ENCODE measurements at places on chromosomes 6 and 20.

DNA sequence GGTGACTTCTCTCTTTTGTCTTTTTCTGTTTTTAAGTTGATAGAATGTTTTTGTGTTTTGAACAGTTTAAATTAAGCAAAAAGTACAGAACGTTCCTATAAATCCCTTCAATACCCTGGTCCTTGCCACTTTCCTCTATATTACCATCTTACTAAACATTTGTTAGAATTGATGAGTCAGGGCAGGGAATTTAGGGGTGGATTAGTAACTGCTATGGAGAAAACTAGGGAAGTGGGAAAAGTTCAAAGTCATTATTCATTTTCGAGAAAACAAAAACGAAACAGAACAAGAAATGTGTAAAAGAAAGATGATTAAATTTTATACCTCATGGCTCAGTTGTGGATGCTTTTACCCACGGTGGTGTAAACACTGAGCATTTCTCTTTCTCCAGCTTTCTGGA is 240.4 kb upstream of the SULF2 start:
- DNase-seq, result no peak

GRCh38 chr6:89644864-89645263 is 6.3 kb upstream of the LYRM2 start:
- no peak for DNase-seq

DNA sequence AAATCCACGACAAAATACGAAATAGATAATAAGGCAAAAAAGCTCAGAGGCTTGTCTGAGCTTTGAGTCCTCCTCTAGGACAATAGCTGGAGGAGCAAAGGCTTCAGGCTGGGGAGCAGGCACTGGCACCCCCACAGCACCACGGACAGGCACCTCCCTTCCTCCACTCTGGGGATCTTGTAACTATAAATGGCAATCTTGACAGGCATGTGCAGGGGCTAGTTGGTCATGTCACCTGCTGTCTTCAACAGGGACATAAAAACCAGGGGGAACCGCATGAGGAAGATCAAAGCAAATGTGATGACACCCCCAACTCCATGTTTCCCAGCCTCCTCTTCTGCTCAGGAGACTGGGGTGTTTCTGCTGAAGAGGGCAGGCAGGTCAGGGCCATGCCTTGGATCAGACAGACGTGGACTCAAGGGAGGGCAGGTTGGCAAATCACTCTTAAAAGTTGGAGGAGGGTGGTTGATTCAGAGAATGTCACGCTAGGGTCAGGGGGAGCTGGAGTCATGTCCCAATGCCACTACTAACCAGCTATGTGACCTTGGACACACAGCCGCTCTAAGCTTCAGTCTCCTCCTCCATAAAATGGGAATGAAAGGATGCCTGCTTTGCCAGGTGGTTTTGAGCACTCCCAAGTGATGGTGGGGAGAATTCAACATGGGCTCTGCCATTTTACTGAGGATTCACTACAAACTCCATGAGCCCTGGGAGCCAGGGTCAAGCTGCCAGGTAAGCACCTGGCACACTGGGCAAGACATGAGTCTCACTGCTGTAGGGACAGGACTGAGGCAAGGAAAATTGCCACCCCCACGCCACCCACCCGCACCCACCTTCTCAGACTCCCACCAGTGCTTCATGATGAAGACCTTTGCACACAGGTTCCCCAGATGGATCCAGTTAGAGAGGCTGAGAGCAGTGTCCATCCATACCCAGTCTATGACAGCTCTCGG is 48.0 kb downstream of the NPEPL1 start:
- DNase-seq, result no peak

DNA sequence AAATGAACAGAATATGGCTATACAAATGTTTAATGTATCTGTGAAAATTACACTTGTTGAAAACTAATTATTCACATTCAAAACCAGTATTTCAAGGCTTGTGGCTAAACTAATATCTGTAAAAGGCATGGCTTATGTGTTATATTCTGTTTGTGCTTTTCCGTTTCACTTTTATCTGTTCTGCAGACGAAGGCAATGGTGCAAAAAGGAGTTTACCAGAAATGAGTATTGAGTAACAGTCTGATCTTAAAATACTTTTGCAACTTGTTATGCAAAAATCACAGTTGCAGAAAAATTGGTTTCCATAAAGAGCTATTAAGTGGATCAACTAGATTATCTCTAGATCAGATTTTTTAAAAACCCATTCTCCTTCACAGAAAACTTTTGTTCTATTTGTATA is 9.4 kb upstream of the STX11 start:
- DNase-seq, result no peak

- no peak for DNase-seq
Observed at GRCh38 chr20:1164871-1165270, 19.9 kb downstream of the TMEM74B start.

DNA sequence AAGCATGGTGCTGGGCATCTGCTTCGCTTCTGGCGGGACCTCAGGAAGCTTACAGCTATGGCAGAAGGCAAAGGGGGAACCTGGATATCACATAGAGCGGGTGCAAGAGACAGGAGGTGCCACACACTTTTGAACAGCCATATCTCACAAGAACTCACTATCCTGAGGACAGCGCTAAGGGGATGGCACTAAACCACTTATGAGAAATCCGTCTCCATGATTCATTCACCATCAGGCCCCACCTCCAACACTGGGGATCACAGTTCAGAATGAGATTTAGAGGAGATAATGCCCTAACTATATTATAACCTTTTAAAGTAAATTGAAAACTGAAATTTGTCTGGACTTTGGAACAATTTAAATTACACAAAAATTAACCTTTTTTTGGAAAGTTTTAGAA is 37.8 kb upstream of the SUMO4 start:
- no peak for DNase-seq

GRCh38 chr6:42190554-42191183 is 4.1 kb downstream of the GUCA1B start:
- DNase-seq, result no peak

DNA sequence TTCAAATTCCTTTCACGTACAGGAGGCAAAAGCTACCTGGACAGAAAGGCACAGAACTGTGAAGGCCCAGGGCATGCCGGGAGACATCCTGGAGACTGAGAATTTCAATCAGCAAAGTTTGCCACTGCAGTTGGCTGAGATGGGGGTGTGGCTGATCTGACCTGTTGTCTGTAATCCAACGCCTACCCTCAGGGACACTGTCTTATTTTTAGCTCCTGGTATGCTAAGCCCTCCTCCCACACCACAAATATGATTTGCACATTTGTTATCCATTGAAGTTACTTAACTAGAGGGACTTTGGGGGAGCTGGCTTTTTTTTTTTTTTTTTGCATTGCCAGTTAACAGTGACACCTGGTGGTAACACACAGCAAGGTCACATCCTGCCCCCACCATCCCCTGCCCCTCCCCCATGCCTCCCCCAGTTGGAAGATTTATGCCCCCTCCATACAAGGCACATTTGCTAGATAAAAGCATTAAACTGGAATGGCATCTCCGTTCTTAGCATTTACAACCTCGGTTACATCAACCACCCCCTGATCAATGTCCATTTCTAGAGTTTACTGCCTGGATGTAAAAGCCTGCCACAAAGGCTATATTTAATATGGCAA is 40.4 kb downstream of the TTI1 start:
- peak; percentile 62 for DNase-seq

GRCh38 chr6:52046456-52046855 is 41.0 kb downstream of the PKHD1 start:
- DNase-seq, result no peak

DNA sequence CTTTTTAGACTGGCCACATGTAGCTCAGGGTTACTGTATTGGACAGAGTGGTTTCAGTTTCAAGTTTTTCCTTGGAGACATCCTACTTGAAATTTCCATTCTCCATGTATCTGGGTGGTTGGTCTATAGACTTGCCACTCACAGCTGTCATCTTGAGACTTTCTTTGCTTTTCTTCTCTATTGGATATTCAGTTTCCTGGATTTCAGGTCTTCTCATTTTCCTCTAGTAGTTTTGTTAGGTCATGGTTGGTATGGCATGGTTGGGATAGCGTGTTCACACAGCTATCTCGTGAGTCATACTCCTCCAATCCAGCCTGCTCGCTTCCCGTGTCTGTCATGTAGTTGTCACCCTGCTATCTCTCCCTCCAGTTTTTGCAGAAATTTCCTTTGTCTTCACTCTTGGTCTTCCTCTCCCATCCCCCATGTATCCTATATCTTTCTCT is 48.3 kb downstream of the PTPN1 start:
- no peak for DNase-seq

DNA sequence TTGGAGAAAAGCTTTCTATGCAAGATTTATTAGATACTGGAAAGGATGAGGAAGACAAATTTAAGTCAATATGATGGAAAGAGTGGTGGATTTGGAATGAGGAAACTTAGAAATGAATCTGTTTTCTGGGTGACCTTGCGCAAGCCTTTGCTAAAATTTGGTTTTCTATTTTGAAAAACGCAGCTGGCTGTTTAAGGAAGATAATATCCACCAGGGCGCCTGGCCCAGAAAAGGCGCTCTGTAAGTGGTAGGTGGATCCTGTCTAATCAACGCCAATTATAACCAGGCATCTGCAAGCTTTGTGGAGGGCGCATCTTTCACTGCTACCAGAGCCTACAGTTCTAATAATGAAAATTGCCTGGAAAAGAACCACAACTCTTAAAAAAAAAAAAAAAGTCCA is 398 bp upstream of the SPATS1 start:
- no peak for DNase-seq

GRCh38 chr6:3419624-3420272 is 37.1 kb downstream of the SLC22A23 start:
- DNase-seq, result no peak

- DNase-seq, result peak; percentile 5
Observed at GRCh38 chr6:90940812-90941481, 354.1 kb upstream of the MAP3K7 start.

Measured in NCI-H187 treated with DMSO at 0.1 percent for 48 hours (cell line).